CD14-positive monocyte (primary cell): ENCODE measurements at places on chromosomes 4 and X.
A peak's percentile ranks its signal among the peaks of the same experiment; 100 is the strongest.

- no peak for DNase-seq
Measured at GRCh38 chr4:91257721-91258120, 1046.0 kb upstream of the GRID2 start.

DNA sequence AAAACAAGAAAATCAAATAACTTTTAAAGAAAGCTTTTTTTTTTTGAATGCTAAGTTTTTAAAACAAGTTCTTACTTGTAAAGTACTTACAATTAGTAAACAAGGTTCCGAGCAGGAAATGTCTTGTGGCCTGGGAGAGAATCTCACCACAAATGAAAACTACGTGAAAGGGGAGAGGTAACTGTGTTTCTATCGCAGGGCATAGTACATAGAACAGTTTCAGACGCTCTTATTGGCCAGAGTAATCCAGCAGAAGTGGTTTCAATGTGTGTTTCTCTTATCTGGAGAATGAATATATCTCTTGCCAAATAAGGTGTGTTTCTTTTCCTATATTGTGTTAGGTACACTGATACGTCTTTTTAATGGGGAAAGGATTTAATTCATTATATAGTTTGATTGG, at the start of gene PLAC8:
Gene PLAC8, minus strand, starts transcription at position 154 of the 400 bp plus-strand sequence. CDS start 6,808 bp downstream, outside the sequence.
- no peak for DNase-seq

GRCh38 chr4:137267024-137267423, 265.3 kb downstream of the PCDH18 start:
- DNase-seq: no peak

DNA sequence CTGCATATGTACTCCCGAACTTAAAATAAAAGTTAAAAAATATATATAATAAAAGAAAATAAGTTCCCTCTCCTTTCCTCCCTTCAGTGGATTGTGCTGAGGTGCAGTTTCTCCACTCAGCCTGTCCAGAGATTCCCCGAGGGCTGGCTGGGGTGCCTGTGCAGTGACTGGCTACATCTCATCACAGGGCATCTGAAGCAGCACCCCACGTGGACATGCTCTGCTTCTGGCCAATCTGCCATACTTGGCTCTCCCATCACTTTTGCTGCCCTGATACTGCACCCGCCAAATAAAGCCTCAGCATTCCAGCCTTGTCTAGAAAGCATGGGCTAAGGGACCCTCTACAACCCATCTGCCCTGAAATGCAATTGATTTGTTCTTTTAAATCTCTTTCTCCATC, 11.1 kb upstream of the MGST2 start:
- DNase-seq: no peak

- no peak for DNase-seq
Measured at GRCh38 chrX:34875204-34875603, 67.4 kb upstream of the FAM47B start.

DNA sequence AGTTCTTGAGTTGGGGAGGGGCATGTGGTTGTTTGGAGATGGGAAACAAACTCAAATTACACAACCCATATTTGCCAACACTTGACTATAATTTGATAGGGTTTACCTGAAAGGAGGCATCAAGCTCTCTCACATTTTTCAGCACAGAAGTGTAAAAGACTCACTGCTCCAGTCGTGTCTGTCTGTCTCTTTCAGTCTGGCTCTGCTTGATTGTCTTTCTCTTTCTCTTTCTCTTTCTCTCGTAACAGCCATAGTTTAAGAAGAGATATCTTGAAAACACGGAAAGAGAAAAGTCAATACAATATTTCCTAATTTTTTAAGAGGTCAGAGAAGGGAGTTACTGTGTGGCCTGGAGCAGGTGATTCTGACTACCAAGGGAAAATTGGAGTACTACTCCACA, 413.6 kb upstream of the CXorf51A start:
- DNase-seq: no peak

- DNase-seq: no peak
Measured at GRCh38 chrX:50769389-50770063, 44.5 kb downstream of the SHROOM4 start.

DNA sequence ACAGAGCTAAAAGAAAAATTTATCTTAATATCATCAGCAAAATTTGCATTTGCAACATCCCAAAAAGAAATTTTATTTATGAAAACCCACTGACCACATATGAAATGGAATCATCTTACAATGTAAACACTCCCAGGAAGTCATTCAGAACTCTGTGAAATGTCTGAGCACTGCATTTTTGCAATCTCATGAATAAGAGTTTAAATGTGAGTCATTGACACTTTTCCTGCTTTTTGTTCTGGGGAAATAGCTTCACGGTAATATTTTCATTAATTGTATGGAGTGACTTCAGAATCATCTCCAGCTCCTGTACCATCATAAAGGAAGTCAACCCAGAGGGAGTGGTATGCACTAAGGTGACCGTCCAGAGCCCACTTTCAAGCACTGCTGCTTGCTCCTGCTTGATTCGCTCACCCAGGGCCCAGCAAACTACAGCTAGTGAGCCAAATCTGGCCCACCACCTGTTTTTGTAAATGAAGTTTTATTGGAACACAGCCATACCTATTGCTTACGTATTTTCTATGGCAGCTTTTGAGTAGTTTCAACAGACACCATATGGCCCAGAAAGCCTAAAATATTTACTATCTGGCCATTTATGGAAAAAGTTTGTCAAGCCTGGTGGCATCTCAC, 17.2 kb downstream of the EDNRA start:
- no peak for DNase-seq

GRCh38 chr4:23916282-23916681, 26.4 kb upstream of the PPARGC1A start:
- no peak for DNase-seq

- DNase-seq: no peak
Measured at GRCh38 chrX:133559909-133560308, 144.6 kb upstream of the GPC4 start.

- peak; percentile 2 for DNase-seq
Measured at GRCh38 chr4:4327652-4328121, 37.6 kb downstream of the ZBTB49 start.

GRCh38 chr4:143292858-143293257, 43.8 kb upstream of the GAB1 start:
- no peak for DNase-seq

DNA sequence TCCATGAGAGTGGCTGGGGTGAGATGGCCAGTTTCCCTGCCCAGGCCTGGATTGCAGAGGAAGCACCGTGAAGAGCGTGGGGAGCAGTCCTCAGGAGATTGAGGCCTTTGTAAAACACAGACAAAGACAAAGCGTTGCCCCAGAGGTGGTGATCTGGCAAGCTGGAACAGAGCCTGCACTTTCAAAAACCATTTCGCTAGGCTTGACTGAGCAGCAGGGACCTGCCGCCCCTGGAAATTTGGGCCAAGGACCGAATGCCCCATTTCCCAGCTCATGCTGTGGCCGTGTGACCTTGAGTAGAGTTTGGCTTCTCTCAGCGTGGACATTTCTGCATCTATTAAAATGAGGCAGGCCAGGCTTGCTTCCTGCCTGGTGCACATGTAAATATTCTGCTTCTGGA, 381.4 kb downstream of the BCOR start:
- no peak for DNase-seq

- DNase-seq: no peak
Measured at GRCh38 chr4:158858410-158859199, 89.8 kb downstream of the FNIP2 start.

DNA sequence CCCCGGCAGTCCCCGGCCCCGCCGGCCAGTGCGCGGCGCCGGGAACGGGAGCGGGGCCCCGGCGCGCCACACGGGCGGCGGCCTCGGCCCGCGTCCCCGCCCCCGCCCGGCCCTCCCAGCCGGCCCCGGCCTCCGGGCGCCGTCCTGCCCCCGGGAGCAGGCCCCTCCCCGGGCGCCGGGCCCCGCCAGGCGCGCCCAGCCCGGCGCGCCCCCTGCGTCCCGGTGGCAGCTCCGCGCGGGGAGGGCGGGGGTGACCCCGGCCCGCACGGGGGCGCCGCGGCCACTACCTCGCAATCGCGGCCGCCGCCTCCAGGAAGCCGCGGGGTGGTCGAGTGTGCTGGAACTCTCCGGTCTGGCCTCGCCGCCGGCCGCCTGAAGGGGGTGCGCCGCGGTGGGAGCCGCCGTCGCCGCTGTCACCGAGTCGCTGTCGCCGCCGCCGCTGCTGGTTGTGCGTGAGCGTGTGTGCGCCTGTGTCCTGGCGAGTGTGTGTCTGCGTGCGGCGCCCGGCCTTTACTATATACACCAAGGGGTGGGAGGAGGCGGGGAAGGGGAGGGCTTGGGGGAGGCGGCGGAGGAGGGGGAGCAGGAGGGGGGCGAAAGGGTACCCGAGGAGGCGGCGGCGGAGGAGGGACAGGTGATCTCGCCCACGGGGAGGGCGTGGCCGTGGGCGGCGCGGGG, at the start of gene RAI2:
Gene RAI2, minus strand, starts transcription at position 488 of the 678 bp plus-strand sequence. CDS start 59,288 bp downstream, outside the sequence.
- DNase-seq: no peak

DNA sequence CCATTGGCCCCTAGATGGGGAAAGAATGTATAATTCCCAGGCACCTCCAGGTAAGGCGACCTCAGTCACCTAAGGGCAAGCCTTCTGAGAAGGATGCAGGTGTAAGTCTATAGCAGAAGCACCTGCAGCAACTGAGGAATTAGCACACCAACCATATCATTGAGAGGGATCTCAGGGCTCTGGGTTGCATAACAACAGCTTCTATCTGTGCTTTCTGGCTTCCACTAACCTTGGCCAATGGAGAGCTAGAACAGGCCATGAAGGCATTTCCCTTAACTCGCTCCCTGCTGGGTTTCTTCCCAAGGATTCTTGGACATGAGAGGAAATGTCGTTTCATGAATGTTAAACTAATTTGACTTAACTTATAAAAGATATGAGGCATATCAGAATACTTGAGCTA, 177.8 kb upstream of the GK2 start:
- DNase-seq: no peak

GRCh38 chr4:44861756-44862155, 135.4 kb upstream of the GNPDA2 start:
- DNase-seq: peak; percentile 14

DNA sequence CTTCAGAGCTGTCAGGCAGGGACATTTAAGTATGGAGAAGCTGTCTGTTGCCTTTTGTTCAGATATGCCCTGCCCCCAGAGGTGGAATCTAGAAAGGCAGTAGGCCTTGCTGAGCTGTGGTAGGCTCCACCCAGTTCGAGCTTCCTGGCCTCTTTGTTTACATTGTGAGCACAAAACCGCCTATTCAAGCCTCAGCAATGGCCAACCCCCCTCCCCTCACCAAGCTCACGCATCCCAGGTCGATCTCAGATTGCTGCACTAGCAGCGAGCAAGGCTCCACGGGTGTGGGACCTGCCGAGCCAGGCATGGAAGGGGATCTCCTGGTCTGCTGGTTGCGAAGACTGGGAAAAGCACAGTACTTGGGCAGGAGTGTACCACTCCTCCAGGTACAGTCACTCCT, 59.3 kb downstream of the ZNF674 start:
- DNase-seq: no peak

- DNase-seq: peak; percentile 53
Measured at GRCh38 chr4:105107095-105107856, 39.4 kb upstream of the TET2 start.

- no peak for DNase-seq
Measured at GRCh38 chrX:39927380-39927779, 170.4 kb downstream of the BCOR start.

- no peak for DNase-seq
Measured at GRCh38 chr4:72987741-72988729, 81.5 kb downstream of the COX18 start.

- DNase-seq: no peak
Measured at GRCh38 chrX:66553973-66554372, 84.9 kb downstream of the EDA2R start.

DNA sequence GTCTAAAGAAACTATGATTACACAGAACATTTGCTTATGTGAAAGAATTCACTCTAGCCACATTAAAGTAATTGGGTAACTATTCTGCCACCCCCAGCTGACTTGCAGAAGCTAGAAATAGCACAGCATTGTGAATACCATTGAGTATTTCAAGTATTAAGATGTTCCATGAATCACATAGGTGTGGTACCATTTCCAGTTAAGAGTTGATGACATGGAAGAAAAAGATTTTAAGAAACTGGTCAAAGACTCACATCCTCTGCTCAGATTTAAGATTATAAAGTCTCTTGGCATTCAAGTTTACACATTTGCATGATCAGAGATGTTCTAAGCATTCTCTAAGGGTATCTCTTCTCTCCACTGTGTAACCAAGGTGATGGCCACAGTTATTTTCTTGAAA, 287.5 kb downstream of the CAMK2D start:
- DNase-seq: no peak

GRCh38 chr4:163395758-163396157, 52.1 kb downstream of the NPY5R start:
- no peak for DNase-seq

- DNase-seq: peak; percentile 3
Measured at GRCh38 chr4:167052631-167053091, 181.6 kb downstream of the SPOCK3 start.

GRCh38 chrX:51144828-51145442, 187.7 kb upstream of the NUDT10 start:
- DNase-seq: no peak

- DNase-seq: no peak
Measured at GRCh38 chrX:131944936-131945902, 77.9 kb upstream of the STK26 start.

DNA sequence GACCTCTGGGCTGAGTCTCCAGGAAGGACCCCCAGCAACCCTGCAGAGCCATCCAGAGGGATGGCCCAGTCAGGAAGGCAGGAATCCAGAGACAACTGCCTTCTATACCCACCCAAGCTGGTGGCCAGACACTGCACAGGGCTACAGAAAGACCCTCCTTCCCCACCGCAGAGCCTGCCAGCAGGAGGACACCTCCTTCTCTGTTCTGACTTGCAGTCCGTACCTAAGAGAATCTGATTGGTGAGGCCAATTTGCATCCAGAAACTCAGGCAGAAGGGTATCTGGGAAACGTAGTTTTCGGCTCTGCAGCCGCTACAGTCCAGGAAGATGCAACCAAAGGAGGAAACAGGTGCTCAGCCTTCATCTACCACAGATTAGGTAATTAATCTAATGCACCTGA, 155.4 kb upstream of the FRG1 start:
- DNase-seq: no peak

DNA sequence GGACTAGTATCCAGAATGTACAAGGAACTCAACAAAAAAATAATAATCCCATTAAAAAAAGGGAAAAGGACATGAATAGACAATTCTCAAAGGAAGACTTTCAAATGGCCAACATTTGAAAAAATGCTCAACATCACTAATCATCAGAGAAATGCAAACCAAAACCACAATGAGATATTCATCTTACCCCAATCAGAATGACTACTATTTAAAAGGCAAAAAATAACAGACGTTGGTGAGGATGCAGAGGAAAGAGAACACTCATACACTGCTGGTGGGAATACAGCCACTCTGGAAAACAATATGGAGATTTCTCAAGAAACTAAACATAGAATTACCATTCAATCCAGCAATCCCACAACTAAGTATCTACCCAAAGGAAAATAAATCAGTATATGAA, 133.1 kb downstream of the KDR start:
- no peak for DNase-seq

DNA sequence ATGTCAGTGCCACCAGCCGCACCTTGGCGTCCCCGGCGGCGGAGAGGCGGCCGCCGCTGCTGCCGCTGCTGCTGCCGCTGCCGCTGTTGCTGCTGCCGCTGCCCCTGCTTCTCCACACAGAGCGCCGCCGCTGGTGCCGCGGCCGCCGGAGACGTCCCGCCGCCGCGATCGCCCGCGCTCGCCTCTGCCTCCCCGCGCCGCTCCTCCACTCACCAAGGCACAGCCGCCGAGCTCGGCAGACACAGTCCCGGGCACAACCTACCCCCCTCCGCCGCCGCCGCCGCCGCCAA, at the start of gene PPP3CA:
Gene PPP3CA, minus strand, starts transcription at position 260 of the 290 bp plus-strand sequence.
- no peak for DNase-seq
